ENCODE measurements at places on chromosomes 13 and 19.
A peak's percentile ranks its signal among the peaks of the same experiment; 100 is the strongest.

DNA sequence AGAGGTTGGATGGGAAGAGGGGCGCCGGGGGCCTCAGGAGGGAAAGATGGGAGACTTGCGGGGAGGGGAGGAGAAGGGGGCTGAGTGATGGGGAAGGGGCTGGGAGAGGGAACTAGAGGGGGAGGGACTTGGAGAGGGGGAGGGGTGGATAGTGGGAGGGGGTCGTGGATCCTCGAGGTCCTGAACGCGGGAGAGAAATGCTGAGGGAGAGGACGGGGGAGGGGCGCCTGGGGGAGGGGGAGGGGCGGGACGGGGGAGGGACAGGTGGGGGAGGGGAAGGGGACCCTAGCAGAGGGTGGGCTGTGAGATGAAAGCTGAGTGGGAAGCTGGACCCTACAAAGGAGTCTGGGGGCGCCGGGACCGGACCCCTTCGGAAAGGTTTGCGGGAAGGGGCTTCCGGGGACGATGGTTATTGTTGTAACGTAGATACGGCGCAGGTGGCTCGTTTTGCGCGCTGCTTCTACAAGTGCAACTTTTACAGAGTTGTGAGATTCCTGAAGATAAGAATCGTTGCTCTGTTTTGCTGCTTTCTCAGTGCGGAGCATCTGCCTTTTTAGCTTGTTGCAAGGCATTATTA is 418 bp downstream of the ZNF444 start:
- no peak for DNase-seq

- no peak for DNase-seq
These were observed 19.0 kb downstream of the UPF1 start for GRCh38 chr19:18850471-18851375.

GRCh38 chr19:510606-511100 is 3.4 kb downstream of the TPGS1 start:
- no peak for DNase-seq

DNA sequence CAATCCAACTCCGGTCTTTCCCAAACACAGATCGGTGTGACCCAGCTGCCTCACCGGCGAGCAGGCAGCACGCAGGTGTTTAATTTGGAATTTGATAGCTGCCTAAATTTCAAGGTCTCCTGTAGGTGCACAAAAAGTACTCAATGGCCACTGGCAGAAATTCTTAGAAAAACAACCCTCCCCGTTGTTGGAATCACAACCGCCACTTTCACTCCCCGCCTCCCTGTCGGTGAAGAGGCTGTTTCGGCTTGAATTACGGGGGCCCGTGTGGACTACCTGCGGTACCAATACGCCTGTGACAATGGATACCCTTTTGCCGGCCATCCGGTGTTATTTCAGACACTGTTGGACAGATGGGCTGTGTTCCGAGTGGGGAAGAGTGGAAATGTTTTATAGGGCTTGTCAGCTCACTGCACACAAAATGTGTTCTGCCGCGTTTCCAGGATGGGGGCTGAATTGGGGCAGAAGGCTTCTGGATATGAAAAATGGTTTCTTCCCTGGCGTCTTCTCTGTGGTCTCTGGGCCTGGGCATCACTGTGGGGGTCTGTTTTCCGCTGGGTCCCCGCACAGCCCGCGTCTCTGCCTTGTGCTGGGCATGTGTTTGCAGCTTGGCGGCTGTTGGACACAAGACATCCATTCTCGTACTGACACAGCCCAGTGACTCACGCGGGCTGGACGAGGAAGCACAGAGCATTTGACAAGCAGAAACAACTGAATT is 45.4 kb downstream of the ZIC5 start:
- DNase-seq: no peak

DNA sequence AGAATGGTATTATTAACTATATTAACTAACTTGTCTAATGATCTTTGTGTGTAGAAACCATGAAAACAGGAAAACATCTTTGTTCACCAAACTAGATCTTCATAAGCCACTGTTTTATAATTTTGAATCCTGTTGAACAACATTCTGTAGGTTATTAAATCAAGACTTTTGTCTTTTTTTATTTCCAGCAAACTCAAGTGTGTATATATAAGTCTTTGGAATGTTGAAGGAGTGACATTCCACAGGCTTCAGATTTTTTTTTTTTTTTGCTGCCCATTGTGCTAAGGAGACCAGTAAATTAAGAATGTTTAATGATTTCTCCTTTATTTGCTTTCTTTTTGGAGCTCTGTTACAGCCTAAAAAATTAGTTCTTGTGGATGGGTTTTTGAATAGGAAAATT is 89.6 kb downstream of the LMO7 start:
- no peak for DNase-seq

- peak; percentile 44 for DNase-seq
These were observed 55.4 kb downstream of the SACS start for GRCh38 chr13:23377983-23378632.

DNA sequence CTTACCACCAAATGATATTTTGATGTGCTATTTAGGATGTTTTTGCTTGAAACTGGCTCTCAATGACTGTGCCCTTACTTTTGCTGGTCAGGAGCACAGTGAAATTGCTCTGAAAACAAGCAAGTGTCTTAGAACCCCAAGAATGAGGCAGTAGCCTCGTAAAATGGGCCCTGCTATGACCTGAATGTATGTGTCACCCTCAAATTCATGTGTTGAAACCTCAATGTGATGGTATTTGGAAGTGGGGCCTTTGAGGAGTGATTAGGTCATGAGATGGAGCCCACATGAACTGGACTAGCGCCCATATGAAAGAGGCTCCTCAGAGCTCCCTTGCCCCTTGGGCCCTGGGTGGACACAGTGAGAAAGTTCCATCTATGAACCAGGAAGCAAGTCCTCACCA is 155.2 kb downstream of the ZIC5 start:
- DNase-seq: no peak

DNA sequence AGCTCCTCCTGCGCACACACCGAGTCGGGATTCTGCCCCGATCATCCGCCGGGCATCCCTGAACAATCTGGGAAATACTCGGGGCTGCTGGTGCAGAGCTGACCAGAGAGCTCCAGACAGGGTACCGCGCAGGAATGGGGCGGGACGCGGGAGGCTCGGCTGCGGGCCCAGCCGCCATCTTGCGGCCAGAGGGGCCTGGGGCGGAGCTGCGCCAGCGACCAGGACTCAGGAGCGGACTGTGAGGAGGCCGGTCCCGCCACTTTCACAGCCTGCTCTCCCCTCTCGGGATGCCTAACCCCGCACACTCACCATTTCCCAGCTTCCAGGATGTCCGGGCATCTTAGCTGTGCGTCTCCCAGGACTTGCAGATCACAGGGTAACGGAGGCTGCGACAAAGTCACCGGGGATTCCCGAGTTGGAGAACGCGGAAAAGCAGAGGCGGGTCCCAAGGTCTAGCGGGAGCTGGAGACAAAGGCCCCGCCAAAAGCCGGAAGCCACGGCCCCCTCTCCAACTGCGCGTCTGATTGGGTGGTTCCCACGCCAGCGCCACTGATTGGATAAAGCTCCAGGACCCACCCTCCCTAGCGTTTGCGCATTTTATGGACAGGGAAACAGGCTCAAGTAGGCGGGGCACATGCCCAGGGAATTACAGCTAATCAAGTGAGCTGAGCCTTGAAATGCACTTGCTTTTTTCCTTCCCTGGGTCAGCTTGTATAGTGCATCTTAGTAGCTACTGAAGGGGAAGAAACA is 15.8 kb upstream of the ZNF43 start:
- peak; percentile 88 for DNase-seq

DNA sequence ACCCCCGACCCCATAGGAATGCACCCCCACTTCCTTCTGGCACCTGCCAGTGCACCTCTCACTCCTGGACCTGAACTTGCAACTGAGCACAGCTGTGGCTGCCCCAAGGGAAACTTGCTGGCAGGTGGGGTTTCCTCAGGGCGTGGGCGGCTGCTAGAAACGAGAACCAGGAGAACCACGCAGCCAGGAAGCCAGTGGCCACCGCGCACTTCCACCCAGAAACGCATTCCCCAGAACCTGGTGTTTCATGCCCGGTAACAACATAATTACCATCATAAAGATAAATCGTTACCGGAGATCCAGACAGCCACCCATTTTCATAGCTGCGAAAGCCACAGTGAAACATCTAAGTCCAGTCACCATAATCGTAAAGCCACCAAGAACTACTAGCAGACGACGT is 75.2 kb upstream of the C13orf46 start:
- DNase-seq: no peak

GRCh38 chr19:7650148-7650547 is 13.2 kb downstream of the STXBP2 start:
- no peak for DNase-seq

GRCh38 chr19:30718707-30719106 is 346.5 kb downstream of the ZNF536 start:
- DNase-seq: no peak
